NCI-H1436 treated with DMSO at 0.1 percent for 48 hours (cell line): ENCODE measurements at places on chromosomes 1 and 21.

GRCh38 chr1:6414443-6414844, 5.3 kb downstream of the HES2 start:
- no peak for DNase-seq

GRCh38 chr1:94543001-94543400, 1.4 kb upstream of the F3 start:
- DNase-seq = no peak

DNA sequence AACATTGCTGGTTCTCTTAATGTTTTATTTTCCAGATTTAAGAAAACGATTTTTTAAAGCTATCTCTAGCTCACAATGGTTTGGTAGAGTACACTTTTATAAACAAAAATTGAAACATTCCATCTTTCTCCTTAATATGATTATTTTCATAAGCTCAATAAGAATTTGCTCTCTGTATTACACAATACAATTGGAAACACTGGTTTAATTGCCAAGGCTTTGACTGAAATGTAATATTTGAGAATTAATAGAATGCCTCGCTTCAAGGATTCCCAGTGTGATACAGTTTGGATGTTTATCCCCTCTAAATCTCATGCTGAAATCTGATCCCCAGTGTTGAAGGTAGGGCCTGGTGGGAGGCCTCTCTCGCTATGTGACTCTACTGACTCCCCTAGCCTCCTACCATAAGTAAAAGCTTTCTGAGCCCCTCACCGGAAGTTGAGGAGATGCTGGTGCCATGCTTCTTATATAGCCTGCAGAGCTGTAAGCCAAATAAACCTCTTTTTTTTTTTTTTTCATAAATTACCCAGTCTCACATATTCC, 67.4 kb downstream of the DDAH1 start:
- no peak for DNase-seq

- DNase-seq = no peak
Measured at GRCh38 chr1:101697072-101697471, 299.7 kb downstream of the OLFM3 start.

GRCh38 chr1:184531296-184531695, 144.5 kb downstream of the C1orf21 start:
- DNase-seq = no peak

GRCh38 chr21:33492571-33492970, 1.1 kb upstream of the DNAJC28 start:
- DNase-seq = no peak

DNA sequence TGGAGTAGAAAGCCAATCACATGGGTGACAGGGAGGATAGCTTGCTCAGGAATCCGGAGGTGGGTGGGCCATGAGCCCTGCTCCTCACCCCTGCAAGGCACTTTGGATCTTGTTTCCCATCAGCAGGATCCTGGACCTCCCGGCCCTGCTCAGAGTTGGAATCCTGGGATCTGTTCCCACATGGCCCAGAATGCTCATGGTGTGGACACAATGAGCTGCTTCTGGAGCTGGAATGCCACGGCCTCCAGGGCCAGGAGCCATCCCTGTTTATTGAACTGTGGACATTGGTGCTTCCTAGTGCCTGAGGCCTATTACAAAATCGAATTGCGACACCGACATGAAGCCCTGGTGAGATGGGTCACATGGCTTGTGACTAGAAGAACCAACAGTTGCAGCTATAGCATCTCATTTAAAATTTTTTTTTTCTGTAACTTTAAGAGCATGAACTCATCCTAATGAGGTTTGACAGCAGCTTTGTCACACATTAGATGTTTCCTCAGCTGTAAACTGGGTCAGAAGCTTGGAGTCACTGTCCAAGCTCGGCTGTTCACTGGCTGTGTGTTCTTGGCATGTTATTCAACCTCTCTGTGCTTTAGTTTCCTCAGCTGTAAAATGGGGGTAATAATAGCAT, 40.4 kb upstream of the GOLT1A start:
- DNase-seq = no peak

- DNase-seq = no peak
Measured at GRCh38 chr21:36992671-36993070, 13.8 kb upstream of the RIPPLY3 start.

GRCh38 chr1:18536915-18537314, 56.2 kb downstream of the KLHDC7A start:
- DNase-seq = no peak

DNA sequence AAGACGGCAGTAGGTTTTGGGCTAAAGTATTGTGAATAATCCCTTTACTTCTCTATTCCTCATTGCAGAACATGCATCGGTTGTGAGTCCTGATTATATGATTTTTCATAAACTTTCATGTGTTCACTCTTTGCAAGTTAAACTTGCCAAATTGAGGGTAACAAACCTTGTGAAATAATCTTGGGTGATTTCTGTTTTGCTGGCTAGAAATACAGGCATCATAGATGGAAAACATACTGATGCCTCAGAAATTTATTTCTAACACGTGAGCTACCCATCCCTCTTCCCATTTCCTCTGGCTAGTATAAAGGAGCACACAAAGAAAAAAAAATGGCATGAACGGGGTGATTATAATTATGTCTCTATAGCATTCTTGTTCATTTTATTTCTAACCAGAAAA, 39.6 kb downstream of the RGS5 start:
- DNase-seq = no peak

DNA sequence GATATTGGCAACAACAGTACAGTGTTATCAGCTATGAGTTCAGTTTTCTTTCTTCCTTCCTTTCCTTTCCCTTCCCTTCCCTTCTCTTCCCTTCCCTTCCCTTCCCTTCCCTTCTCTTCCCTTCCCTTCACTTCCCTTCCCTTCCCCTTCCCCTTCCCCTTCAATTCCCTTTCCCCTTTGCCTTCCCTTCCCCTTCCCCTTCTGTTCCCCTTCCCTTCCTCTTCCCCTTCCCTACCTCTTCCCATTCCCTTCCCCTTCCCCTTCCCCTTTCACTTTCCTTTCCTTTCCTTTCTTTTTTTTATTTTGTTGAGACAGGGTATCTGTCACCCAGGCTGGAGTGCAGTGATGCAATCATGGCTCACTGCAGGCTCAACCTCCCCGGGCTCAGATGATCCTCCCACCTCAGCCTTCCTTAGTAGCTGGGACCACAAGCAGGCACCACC, 72.3 kb upstream of the CAPZB start:
- DNase-seq = no peak

DNA sequence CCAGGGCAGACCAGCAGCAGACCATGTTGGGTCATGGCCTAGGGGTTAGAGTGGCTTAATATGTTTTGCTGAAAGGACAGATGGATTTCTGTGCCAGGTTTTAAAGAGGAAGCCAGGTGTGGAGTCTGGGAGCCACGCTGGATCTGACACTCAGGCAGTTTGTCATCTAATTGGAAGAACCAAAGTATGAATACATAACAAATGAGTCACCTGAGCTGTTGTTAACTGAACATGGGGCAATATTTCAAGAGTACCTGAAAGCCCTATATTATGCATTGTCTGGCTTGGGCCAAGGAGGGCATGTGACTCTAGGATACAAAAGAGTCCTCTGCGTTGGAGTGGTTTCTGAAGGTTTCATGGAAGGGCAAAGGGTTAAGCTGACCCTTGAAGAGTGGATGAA, 70.6 kb downstream of the LMO4 start:
- DNase-seq = peak; percentile 86

- no peak for DNase-seq
Measured at GRCh38 chr1:198686069-198686728, 47.4 kb downstream of the PTPRC start.

- DNase-seq = no peak
Measured at GRCh38 chr1:41021526-41022308, at the start of gene SLFNL1. Gene SLFNL1, minus strand, starts transcription at chr1:41021725. Its CDS starts 1,065 bp downstream, at chr1:41020660.

DNA sequence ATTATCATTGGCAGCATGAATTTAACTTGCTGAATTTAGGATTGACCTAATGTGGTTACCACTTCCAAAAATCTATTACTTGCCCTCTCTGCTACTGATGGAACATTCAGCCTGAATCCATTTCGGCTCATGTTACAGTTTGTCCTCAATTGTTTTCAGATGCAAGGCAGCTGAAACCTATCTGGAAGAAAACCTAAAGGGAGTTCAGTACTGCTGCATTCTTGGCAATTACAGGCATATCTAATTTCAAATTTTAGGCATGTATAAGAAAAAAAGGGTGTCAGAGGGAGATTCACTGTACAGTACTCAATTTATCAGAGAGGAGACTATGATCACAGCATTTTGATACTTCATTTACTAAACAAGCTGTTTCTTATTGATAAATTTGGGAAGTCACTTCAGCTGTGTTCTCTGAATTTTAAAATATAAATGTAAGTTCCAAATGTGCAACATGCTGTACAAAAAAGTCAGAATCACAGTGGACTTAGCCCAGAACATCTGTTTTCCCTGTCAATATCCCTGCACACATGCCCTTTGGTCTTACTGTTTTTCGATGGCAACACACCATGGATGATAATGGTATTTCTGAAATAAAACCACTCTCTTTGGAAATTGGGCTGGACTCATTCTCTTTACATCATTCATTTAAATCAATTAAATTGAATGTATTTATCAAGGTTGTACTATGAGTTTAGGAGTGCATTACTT, 651.6 kb upstream of the ADGRL4 start:
- no peak for DNase-seq

- DNase-seq = no peak
Measured at GRCh38 chr1:78758506-78758905, 108.9 kb downstream of the IFI44 start.

DNA sequence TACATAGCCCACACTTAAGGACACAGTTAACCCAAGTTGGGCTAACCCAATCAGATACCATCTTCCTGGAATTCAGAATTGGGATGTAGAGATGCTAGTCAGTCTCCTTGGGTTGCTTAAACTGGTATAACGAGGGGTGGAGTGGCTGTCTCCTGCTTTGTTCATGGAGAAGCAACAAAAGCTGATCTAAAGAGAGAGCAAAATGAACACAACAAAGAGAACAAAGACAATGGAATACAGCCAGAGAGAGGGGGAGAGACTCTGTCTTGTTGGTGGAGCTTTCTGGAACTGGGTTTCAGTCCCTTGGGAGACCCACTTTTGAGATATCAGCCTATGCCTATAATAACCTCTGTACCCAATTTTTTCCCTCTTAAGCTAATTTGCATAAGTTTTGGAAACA, 138.1 kb downstream of the ATG4C start:
- no peak for DNase-seq

- DNase-seq = no peak
Measured at GRCh38 chr1:94083681-94084080, 37.3 kb downstream of the ABCA4 start.

GRCh38 chr1:22886211-22886610, 86.5 kb downstream of the LACTBL1 start:
- no peak for DNase-seq

GRCh38 chr1:205693421-205693991, 13.2 kb upstream of the SLC45A3 start:
- no peak for DNase-seq

DNA sequence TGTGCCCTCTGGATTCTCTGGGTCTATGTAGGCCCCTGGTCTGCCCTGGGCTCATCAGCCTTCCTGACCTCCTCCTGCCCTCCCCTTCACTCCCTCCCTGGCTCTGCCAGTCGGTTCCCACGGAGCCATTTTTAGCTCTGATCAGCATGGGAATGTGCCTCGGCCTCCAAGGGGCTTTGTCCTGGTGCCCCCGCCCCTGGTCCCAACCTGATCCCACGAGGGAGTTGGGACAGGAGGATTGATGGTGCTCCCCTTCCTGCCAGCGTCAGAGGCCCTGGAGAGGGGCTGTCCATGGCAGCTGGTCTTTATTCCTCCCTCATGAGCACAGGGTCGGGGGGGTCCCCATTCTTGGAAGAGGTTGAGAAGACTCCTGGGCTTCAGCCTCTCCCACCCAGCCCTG, 24.9 kb downstream of the ETNK2 start:
- no peak for DNase-seq

DNA sequence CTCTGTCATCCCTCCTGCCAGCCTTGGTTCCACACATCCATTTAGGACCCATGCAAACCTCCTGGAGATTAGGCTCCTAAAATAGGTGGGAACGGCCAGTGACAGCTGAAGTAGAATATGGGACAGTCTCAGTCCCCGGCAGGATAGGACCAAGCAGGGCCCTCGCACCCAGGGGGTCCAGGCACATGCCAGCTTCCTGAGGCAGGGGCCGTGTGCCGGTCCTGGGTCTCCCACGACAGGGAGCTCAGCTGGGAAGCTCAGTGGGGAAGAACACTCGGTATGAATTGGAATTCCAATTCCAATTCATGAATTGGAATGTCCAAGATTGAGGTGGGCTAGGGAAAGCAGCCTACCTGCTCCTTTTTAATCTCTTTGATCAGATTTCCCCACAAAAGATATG, 9.8 kb downstream of the MUL1 start:
- no peak for DNase-seq

DNA sequence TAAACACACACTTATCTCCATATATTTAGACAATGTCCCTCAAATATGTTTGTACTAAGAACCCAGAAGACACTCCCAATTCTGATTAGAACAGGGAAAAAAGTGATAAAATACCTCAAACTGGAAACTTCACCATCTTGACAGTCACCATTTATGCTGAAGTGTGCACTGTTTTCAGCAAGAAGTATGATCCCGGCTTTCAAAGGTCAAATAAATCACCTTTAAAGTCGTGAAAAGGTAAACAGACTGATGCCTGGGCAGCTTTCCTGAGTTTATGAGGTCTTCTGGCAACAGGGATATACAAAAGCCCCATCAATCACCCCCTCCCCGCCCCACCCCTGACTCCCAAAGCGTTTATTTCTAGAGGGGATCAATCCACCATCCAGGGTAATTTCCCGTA, 37.9 kb downstream of the HLX start:
- no peak for DNase-seq

DNA sequence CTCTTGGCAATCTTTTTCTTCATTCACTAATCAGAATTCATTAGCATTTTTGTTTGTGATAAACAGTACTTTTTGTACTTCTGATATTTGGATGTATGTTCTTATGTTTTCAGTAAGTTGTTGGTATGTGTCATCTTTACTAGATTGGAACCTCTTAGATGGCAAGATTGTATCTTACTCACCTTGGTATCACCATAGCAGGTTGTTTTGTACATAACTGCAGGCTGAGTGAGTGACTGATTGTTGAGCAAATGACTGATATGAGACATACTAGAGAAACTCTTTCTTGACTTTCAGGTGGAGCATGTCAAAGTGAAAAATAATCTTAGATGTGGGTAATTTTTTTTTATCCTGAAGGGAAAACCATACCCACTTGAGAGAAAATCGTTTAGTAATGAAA, 173.7 kb downstream of the CLEC20A start:
- DNase-seq = no peak

DNA sequence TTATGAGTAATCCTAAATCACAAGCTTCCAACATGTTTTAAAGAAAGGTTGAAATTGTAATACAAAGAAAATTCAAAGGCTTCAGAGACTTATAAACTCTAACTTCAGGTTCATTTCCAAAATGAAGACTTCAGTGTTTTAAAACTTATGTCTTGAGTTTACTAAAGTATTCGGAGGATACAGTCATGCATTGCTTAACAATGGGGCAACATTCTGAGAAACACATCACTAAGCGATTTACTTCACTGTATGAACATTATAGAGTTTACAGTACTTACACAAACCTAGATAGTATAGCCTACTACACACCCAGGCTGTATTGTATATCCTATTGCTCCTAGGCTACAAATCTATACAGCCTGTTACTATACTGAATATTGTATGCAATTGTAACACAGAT, 38.3 kb downstream of the CEP170 start:
- DNase-seq = no peak

- no peak for DNase-seq
Measured at GRCh38 chr1:50232336-50232735, 123.6 kb downstream of the ELAVL4 start.
